ENCODE measurements at places on chromosomes 3 and 15. TPM values are rescaled to one million over a fixed set of nuclear protein-coding genes. Genes with fewer than 3 reads are reported as not detected.

DNA sequence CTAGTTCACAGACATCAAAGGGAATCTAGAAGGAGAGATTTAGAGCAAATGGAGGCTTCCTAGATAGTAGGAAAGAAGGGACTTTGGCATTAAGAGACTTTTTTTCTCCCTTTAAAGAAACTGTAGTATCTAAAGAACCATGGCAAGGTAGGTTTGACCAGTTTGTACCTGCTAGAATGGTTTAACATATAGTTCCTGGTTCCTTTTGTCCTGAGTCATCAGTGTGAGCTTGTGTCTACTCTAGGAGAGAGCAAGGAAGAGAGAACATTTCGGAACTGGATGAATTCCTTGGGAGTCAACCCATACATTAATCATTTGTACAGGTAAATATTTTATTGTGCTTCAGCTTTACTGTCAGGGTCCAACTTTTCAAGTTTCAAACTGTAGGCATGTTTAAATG lies 29.6 kb upstream of the TRPC1 start:
- no peak overlapping the region for H3K4me3 ChIP-seq
- H3K4me1 ChIP-seq: no peaks in the 10 kb centered on the region
- DNase-seq: no peak
- no peaks in the 10 kb centered on the region for H3K27me3 ChIP-seq
- no peaks in the 10 kb centered on the region for H3K36me3 ChIP-seq
- no peak overlapping the region for H3K27ac ChIP-seq

GRCh38 chr3:102037791-102038190 lies 188.5 kb downstream of the NFKBIZ start:
- no peak for DNase-seq
- H3K27ac ChIP-seq: no peak overlapping the region
- no peak overlapping the region for H3K4me3 ChIP-seq

GRCh38 chr3:59456852-59457485 lies 407.1 kb upstream of the CFAP20DC start:
- no peak overlapping the region for H3K27ac ChIP-seq
- H3K4me3 ChIP-seq: no peak overlapping the region
- peaks cover 4% of the 10 kb centered on the region for H3K36me3 ChIP-seq
- no peak for DNase-seq
- H3K27me3 ChIP-seq: no peaks in the 10 kb centered on the region

DNA sequence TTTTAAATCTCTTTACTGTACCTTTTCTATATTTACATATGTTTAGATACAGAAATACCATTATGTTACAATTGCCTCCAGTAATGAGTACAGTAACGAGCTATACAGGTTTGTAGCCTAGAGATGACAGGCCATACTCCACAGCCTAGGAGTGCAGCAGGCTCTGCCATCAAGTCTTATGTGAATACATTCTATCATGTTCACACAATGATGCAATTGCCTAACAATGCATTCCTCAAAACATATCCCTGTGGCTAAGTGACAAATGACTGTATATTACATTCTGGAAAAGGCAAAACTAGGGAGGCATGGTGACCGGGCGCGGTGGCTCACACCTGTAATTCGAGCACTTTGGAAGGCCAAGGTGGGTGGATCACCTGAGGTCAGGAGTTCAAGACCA lies 192.4 kb upstream of the IGF1R start:
- no peak overlapping the region for H3K4me3 ChIP-seq
- peaks cover 13% of the 10 kb centered on the region for H3K27me3 ChIP-seq
- no peaks in the 10 kb centered on the region for H3K36me3 ChIP-seq
- no peak for DNase-seq

NAA50 gene
- 138 TPM for total RNA-seq

DNA sequence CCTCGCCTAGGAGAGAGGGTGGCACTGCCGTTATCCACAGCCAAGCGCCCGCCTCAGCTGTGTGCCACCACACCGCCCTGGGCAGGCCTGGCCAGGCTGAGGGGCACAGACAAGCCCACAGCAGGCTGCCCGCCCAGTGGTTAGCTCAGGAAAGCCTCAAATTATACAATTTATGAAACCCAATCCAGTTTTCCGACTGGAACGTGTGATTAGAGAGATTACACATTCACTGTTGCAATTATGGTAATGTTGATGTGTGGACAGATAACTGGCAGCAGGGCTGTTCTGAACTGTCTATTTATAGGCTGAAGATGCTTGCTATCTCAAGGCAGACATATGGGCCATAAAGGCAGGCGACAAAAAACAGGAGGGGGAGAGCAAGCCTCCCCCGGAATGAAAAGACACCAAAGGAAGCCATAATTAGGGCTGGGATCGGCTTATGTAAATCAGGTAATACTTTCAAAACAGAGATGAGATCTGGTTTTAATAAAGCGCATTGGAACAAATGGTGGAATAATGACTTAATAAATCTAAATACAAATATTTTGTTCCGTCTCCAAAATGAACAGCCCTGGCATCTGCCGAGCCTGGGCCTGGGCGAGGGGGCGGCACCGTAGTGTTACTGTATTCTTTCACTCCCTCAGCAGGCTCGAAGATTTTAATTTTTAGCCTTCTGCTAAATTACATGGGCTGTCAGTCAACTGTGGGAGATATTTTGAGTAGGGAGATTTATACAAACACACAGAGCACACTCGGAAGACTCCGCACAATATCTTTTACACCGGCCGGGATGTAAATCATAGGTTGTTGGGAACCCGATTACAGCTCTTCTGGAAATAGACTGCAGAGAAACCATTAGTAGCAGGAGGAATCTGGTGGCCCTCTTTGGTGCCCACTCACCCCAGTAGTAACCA lies 103.1 kb upstream of the TLE3 start:
- H3K36me3 ChIP-seq: no peaks in the 10 kb centered on the region
- no peak overlapping the region for H3K27ac ChIP-seq
- H3K4me3 ChIP-seq: no peak overlapping the region
- H3K27me3 ChIP-seq: peaks cover 7% of the 10 kb centered on the region
- H3K4me1 ChIP-seq: peaks cover 22% of the 10 kb centered on the region

DNA sequence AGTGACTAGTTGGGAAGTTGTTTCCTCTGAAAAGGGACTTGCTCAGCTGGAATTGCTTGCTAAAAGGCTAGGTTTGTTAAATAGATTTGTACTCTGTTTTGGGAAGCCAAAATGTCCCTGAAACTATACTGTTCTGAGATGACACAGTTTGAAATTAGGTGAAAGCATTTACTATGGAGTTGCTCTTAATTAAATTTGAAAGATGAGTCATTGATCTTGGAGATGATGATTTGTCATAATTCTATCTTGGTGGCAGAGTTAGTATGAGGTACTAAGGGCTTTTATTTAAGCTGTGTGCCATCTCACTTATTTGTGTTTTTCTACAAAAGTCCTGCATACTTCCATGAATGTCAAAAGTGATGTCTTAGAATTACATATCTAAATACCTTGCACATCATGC lies 320.9 kb downstream of the PTPRG start:
- no peak for DNase-seq
- peaks cover 3% of the 10 kb centered on the region for H3K4me1 ChIP-seq
- H3K4me3 ChIP-seq: no peak overlapping the region
- H3K27me3 ChIP-seq: no peaks in the 10 kb centered on the region

GRCh38 chr15:96720251-96720650 lies 389.8 kb downstream of the NR2F2 start:
- H3K27ac ChIP-seq: no peak overlapping the region
- no peaks in the 10 kb centered on the region for H3K36me3 ChIP-seq
- no peak for DNase-seq
- H3K4me3 ChIP-seq: no peak overlapping the region
- peaks cover 9% of the 10 kb centered on the region for H3K27me3 ChIP-seq

GRCh38 chr3:151210676-151211381 lies 7.8 kb upstream of the GPR171 start:
- no peaks in the 10 kb centered on the region for H3K36me3 ChIP-seq
- H3K27ac ChIP-seq: no peak overlapping the region
- peaks cover 4% of the 10 kb centered on the region for H3K4me1 ChIP-seq

- H3K27ac ChIP-seq: peak overlapping the region; percentile 100
- H3K27me3 ChIP-seq: no peaks in the 10 kb centered on the region
- no peak for DNase-seq
- peak overlapping the region; percentile 93 for H3K4me3 ChIP-seq
- no peaks in the 10 kb centered on the region for H3K36me3 ChIP-seq
- peaks cover 31% of the 10 kb centered on the region for H3K4me1 ChIP-seq
Measured at GRCh38 chr15:40755812-40756208, 756 bp upstream of the RMDN3 start.

GRCh38 chr3:132972333-132972732 lies 65.9 kb upstream of the TMEM108 start:
- no peaks in the 10 kb centered on the region for H3K36me3 ChIP-seq
- H3K27me3 ChIP-seq: peaks cover 3% of the 10 kb centered on the region
- DNase-seq: no peak
- no peaks in the 10 kb centered on the region for H3K4me1 ChIP-seq
- no peak overlapping the region for H3K4me3 ChIP-seq
- no peak overlapping the region for H3K27ac ChIP-seq

REC114 gene
- not detected for total RNA-seq

DNA sequence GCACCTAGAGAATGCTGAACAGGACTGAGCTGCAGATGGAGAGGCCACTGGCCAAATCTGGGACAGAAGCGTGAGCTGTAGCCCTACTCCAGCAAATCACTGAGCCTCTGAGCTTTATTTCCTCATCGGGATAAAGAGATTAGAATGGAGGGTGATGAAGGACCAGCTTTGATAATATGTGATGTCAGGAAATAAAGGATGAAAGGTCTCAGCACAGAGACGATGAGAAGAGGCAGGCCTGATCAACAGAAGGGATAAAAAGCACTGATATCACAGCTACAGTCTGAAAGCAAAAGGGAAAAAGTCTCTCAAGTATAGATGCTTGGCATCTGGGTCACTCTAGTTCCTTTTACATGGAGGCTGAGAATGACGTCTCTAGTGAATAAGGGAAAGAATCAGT lies 70.0 kb downstream of the DHX30 start:
- H3K27me3 ChIP-seq: no peaks in the 10 kb centered on the region
- H3K27ac ChIP-seq: peak overlapping the region; percentile 28
- H3K4me3 ChIP-seq: no peak overlapping the region
- peaks cover 18% of the 10 kb centered on the region for H3K4me1 ChIP-seq
- peaks cover 18% of the 10 kb centered on the region for H3K36me3 ChIP-seq

CCDC39 gene
- total RNA-seq: not detected

PKM gene
- total RNA-seq: 917 TPM

- H3K4me1 ChIP-seq: peaks cover 13% of the 10 kb centered on the region
- no peak overlapping the region for H3K4me3 ChIP-seq
- no peak for DNase-seq
- no peaks in the 10 kb centered on the region for H3K27me3 ChIP-seq
- H3K27ac ChIP-seq: no peak overlapping the region
Measured at GRCh38 chr3:124760601-124761000, 30.3 kb downstream of the UMPS start.

CLCN2 gene
- total RNA-seq: 23.6 TPM

DNA sequence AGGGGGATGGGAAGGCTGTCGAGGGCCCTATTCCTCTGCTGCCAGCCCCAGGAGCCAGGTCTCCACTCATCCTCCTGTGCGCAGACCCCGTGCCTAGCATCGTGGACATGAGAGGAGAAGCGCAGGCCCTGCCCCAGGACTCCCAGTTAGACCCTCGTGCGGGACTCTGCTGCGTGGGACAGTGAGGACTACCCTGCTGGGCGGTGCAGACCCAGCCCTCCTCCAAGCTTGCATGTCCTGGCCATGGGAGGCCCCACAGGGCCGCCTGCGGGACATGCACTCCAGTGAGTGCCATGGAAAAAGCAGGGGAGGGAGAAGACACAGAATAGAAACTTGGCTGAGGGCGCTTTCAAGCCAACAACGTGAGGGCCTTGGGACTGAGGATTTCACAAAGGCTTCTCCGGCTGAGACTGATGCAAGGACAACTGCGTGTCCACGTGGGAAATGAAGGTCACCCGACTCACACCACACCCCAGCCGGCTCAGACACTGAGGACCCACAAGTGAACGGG lies 62.6 kb upstream of the IQSEC1 start:
- H3K4me1 ChIP-seq: no peaks in the 10 kb centered on the region
- no peaks in the 10 kb centered on the region for H3K36me3 ChIP-seq
- H3K4me3 ChIP-seq: no peak overlapping the region
- peaks cover 10% of the 10 kb centered on the region for H3K27me3 ChIP-seq

SLC51B gene
- not detected for total RNA-seq

ZNF620 gene
- 24.0 TPM for total RNA-seq

DNA sequence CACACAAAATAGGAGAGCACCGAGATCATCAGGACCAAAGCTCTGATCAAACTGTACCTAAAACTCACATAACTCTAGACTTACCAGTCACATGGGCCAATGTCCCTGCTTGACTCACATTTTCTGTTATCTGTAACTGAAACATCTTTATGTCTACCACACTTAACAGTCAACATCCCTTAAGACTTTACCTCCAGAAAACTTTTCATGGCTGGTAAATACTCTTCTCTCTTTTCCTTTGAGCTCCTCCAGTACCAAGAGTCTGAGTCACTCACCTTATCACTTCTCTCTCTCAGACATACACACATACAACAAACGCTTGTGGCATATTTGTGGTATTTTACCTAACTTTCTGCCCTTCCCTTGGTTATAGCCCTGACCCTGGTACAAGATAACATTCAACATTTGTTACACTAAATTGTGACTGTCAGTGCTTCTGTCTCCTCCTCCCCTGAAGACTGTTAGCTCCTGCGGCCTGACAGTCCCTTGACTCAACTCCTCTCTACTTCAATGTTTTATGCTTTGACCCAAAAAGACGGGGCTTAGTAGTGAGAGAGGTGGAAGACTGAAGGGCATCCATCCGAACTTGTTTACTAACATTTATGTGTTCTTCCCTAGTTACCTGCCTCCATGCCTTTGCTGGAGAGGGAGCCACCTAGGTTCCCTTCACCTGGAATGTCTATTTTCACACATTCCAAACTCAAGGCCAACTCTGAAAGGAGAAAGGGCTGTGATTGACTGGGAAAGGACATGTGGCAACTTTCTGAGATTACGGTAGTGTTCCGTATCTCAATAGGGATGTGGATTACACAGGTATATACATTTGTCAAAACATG lies 3.7 kb upstream of the EFHB start:
- H3K36me3 ChIP-seq: peaks cover 7% of the 10 kb centered on the region
- H3K4me1 ChIP-seq: peaks cover 12% of the 10 kb centered on the region
- no peak overlapping the region for H3K4me3 ChIP-seq
- no peak overlapping the region for H3K27ac ChIP-seq

FURIN gene
- total RNA-seq: 15.7 TPM

Measured in neural crest cell (in vitro differentiated cells).